ENCODE measurements at places on chromosomes 2 and 18.

DNA sequence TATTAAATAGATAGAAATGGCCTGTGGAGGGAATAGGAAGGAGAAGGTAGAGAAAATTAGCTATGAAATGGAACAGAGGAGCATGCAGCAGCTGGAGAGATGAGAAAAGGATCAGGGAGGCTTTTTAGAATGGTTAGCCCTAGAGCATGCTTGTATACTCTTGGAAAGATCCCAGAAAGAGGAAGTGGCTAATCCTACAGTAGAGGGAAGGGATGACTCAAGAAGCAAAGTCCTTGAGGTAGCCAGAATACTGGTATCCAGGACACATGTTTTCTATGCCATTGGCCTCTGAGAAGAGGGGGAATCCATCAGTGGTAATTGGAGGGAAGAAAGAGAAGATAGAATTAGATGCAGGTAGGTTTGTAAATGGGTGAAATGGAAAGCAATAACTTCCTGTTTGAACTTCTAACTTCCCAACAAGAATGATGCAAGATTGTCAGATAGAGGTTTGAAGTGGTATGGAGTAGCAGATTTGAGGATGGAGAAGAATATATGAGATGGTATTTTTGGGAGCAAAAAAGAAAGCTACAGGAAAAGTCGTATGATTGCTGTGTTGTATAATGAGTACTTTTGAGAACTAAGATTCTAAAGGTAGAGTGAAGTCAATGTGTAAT lies 17.1 kb upstream of the OSBPL6 start:
- no peak for DNase-seq
- no peak overlapping the region for H3K4me3 ChIP-seq
- H3K27ac ChIP-seq = no peak overlapping the region
- peaks cover 1% of the 10 kb centered on the region for H3K36me3 ChIP-seq

GRCh38 chr2:170502361-170503130 lies 212.6 kb upstream of the SP5 start:
- H3K4me1 ChIP-seq = peaks cover 13% of the 10 kb centered on the region
- no peak overlapping the region for H3K4me3 ChIP-seq
- no peak for DNase-seq
- peaks cover 34% of the 10 kb centered on the region for H3K27me3 ChIP-seq

- H3K27ac ChIP-seq = no peak overlapping the region
- H3K36me3 ChIP-seq = peaks cover 18% of the 10 kb centered on the region
- H3K4me1 ChIP-seq = no peaks in the 10 kb centered on the region
- H3K27me3 ChIP-seq = no peaks in the 10 kb centered on the region
- no peak overlapping the region for H3K4me3 ChIP-seq
- DNase-seq = no peak
These were observed 102.3 kb upstream of the ALPP start for GRCh38 chr2:232276084-232276732.

DNA sequence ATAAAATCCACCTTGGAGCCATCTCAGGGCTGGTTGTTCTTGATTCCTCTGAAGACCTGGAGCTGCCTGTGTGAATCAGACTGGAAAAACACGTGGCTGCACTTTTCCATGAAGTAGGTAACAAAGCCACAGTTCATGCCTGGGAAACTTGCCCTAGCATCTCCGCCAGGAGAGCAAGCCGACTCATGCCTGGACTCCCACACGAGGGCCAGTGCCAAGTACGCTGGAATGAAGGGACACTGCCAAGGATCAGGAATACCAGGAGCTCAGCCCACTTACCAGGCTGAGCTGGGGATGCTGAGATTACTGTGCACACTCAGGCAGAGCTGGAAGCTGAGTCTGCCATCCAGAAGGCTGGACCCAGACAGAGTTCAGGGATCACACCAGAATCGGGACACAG lies 10.9 kb upstream of the FHL2 start:
- no peak for DNase-seq
- peak overlapping the region; percentile 81 for H3K27ac ChIP-seq
- no peaks in the 10 kb centered on the region for H3K36me3 ChIP-seq
- H3K27me3 ChIP-seq = peaks cover 17% of the 10 kb centered on the region

- H3K4me1 ChIP-seq = no peaks in the 10 kb centered on the region
- H3K36me3 ChIP-seq = peaks cover 3% of the 10 kb centered on the region
- no peak for DNase-seq
- H3K4me3 ChIP-seq = no peak overlapping the region
- no peaks in the 10 kb centered on the region for H3K27me3 ChIP-seq
These were observed 35.8 kb downstream of the ST3GAL5 start for GRCh38 chr2:85852937-85853498.

DNA sequence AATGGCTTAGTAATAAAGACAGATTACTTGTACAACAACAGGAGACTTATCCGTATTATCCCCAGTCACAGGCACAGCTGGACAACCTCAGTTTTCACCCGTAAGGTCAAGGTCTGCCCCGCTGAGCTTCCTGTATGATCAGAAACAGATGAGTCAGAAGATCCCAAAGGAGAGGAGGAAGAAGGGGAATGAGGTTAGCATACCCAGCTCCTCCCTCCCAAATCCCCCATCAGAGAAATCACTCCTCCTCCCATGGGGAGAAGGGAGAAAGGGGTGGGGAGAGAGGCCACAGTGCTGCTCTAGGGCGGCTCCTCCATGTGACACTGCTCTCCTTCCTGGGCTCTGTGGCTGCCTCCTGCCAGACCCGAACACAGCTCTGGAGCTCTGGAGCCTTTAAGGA lies 53.8 kb upstream of the SPTBN1 start:
- H3K4me1 ChIP-seq = peaks cover 23% of the 10 kb centered on the region
- peak overlapping the region; percentile 8 for H3K27ac ChIP-seq
- no peak for DNase-seq
- peaks cover 2% of the 10 kb centered on the region for H3K36me3 ChIP-seq
- H3K4me3 ChIP-seq = no peak overlapping the region

GRCh38 chr2:133682906-133683305 lies 114.6 kb upstream of the NCKAP5 start:
- no peaks in the 10 kb centered on the region for H3K27me3 ChIP-seq
- peaks cover 6% of the 10 kb centered on the region for H3K4me1 ChIP-seq
- H3K27ac ChIP-seq = no peak overlapping the region

DNA sequence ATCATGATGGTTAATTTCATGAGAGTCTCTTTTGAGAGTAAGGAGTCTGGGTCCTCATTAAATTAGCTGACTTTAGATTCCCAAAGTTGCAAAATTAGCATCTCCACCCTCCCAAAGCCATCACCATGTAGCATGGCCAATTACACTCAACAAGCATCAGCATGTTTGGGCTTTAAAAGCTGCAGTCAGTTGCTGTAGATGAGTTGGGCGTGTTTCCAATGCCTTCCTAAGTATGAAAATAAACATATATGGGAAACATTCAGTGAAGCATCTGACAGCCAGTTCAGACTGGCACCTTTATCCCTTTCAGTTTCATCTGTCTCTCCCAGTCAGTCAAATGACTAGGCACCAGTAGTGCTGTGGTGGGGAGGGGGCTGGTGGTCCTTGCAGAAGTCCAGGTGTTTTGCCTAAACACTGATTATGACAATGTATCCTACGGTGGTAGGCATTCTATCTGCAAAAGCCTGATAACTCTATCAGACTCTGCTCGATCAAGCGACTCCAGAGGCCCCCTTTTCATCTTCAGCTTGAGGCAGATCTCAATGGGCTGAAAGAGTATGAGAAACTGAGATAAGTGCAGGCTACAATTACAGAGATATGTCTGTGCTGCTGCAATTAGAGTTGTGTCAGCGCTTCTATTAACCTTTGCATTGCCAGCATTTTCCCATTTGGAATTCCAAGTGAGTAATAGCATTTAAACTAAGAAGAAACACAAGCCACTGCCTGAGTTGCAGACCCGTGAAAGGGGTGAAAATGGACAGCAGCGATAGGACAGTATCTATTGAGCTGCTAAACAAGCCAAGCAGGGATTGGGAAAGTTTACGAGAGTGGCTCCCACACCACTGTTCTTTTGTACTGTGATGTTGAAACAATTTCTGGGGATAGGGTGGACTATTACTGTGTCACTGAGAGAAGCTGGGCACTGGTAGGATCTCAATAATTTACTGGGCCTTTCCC lies 67.3 kb upstream of the SPOPL start:
- peaks cover 4% of the 10 kb centered on the region for H3K4me1 ChIP-seq
- no peaks in the 10 kb centered on the region for H3K27me3 ChIP-seq
- H3K4me3 ChIP-seq = no peak overlapping the region

DNA sequence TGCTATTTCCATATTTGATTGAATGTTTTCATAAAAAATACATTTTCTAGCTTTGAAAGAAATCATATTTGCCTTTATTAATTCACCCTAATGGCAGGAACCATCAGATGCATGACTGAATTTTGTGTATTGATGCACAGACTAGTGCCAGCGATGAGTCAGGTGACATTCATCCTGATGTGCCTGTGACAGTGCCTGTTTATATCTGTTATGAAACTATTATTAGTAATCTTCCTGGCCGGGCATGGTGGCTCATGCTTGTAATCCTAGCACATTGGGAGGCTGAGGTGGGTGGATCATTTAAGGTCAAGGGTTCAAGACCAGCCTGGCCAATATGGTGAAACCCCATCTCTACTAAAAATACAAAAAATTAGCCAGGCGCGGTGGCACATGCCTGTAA lies 170.0 kb downstream of the TSN start:
- no peak overlapping the region for H3K4me3 ChIP-seq
- H3K27ac ChIP-seq = no peak overlapping the region
- no peaks in the 10 kb centered on the region for H3K4me1 ChIP-seq

DNA sequence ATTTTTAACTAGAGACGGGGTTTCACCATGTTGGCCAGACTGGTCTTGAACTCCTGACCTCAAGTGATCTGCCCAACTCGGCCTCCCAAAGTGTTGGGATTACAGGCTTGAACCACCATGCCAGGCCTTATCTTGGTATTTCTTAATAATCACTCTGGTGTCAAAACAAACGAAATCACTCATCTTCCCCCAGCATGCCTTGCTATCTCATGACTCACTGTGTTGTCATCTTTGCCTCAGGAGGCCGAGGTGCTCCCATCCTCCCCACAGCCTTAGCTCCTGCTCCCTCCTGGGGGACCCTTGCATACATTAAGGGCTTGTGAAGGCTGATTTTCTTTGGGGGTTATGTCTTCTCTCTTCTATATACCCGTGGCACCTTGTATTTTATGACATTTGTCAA lies 250.1 kb upstream of the DPP10 start:
- H3K4me3 ChIP-seq = no peak overlapping the region
- H3K36me3 ChIP-seq = no peaks in the 10 kb centered on the region
- no peak for DNase-seq
- H3K4me1 ChIP-seq = no peaks in the 10 kb centered on the region
- no peaks in the 10 kb centered on the region for H3K27me3 ChIP-seq
- H3K27ac ChIP-seq = no peak overlapping the region

DNA sequence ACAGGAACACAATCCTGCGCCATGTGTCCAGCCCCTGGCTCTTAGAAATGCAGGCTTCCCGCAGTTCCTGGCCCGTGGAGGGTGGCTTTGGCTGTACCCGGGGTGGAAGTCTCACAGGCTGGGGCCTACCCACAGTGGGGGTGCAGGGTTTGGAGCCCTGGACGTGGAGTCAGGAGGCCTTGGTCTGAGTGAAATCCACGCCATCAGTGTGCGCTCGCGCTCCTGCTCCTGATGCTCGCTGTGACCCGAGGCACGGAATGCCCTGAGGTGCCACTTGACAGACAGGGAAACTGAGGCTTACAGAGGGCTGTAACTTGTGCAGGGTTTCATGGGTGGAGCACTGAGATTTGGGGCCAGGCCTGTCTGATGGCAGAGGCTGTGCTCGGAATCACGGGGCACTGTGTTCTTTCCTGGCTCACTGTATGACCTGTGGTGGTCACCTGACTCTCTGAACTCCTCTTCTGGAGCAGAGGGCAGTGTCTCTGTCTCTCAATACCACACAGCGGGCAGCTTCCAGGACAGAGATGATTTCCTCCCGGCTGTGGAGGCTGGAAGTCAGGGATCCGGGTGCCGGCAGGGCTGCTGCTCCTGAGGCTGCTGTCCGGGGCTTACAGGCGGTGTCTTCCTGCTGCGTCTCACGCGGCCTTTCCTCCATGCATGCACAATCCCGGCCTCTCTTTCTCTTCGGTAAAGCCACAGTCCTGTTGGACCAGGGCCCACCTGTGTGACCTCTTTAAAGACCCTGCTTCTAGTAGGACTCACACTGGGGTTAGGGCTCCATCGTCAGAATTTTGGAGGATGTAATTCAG lies 25.9 kb upstream of the ALLC start:
- H3K4me1 ChIP-seq = no peaks in the 10 kb centered on the region
- no peaks in the 10 kb centered on the region for H3K36me3 ChIP-seq
- peaks cover 26% of the 10 kb centered on the region for H3K27me3 ChIP-seq

- H3K36me3 ChIP-seq = peaks cover 18% of the 10 kb centered on the region
- no peak for DNase-seq
- no peak overlapping the region for H3K4me3 ChIP-seq
These were observed 201.8 kb downstream of the GBX2 start for GRCh38 chr2:235966396-235966795.

- H3K27me3 ChIP-seq = no peaks in the 10 kb centered on the region
- H3K36me3 ChIP-seq = peaks cover 4% of the 10 kb centered on the region
These were observed 25.9 kb downstream of the HS1BP3 start for GRCh38 chr2:20624884-20625485.

- no peaks in the 10 kb centered on the region for H3K27me3 ChIP-seq
- DNase-seq = no peak
- peak overlapping the region; percentile 43 for H3K4me3 ChIP-seq
- H3K36me3 ChIP-seq = no peaks in the 10 kb centered on the region
- H3K4me1 ChIP-seq = peaks cover 45% of the 10 kb centered on the region
These were observed 470.2 kb downstream of the TXNL1 start for GRCh38 chr18:56168049-56168781.

DNA sequence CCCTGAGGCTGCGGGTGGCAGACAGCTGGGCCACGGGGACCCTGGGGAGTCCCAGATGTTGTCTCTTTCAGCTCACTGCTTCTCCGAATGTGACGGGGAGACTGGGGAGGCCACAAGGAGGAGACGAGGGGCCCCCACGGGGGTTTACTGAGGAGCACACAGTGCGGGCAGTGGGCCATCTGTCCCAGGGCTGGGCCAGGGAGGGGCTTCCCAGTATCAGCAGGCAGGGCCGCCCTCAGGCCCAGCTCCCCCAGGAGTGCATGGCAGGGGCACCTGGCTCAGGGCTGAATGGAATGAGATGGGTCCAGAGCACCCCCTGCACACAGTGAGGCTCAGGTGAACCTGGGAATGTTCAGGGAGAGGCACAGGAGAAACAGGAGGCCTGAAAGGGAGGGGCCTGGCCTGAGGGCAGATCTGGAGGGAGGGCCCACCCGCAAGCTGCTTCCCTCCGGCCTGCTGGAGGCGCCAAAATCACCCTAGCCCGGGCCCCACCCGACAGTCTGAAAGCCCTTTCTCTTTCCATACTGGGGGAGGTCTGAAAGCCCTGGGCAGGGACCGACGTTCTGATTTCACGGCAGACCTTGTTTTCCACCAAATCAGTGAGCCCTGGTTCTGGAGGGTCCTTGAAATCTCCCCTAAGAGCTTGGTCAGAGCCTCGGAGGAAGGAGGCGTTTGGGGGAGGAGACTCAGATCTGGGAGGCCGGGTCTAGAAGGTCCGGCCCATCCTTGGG lies 35.5 kb upstream of the PTMA start:
- H3K27ac ChIP-seq = no peak overlapping the region
- peaks cover 19% of the 10 kb centered on the region for H3K4me1 ChIP-seq
- H3K36me3 ChIP-seq = no peaks in the 10 kb centered on the region
- H3K4me3 ChIP-seq = no peak overlapping the region
- H3K27me3 ChIP-seq = no peaks in the 10 kb centered on the region
- DNase-seq = no peak

- no peak overlapping the region for H3K27ac ChIP-seq
- H3K4me1 ChIP-seq = peaks cover 24% of the 10 kb centered on the region
- DNase-seq = peak; percentile 90
- peaks cover 1% of the 10 kb centered on the region for H3K36me3 ChIP-seq
- peaks cover 59% of the 10 kb centered on the region for H3K27me3 ChIP-seq
These were observed 605 bp downstream of the WNT6 start for GRCh38 chr2:218859988-218860831.

GRCh38 chr18:31490387-31490786 lies 7.6 kb upstream of the DSG2 start:
- H3K4me1 ChIP-seq = peaks cover 21% of the 10 kb centered on the region
- H3K27me3 ChIP-seq = no peaks in the 10 kb centered on the region
- no peak overlapping the region for H3K4me3 ChIP-seq
- H3K36me3 ChIP-seq = no peaks in the 10 kb centered on the region
- no peak overlapping the region for H3K27ac ChIP-seq

Data from chondrocyte (in vitro differentiated cells).